ENCODE measurements at places on chromosomes 12 and 14.

GRCh38 chr12:96237465-96238077 is 43.4 kb downstream of the ELK3 start:
- DNase-seq, result no peak

- DNase-seq, result no peak
Observed at GRCh38 chr12:59626382-59626781, 30.6 kb downstream of the SLC16A7 start.

DNA sequence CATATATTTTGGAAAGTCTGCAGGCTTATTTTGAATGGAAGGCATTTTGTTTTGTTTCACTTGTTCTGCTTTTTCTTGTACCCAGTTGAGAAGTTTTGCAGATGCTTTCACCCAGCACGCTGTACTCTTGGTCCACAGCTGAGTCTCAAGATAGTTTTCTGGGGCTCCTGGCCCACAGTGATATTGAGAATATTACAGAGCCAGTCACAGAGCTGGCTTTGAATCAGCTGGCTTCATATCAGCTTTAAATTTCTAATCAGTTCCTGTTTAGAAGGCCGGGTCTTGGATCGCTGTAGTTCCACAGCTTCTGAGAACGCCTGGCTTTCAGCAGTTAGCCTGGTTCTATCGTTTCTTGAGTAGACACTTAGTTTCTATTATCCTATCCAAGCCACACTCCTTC is 32.5 kb upstream of the PARP11 start:
- DNase-seq, result no peak

DNA sequence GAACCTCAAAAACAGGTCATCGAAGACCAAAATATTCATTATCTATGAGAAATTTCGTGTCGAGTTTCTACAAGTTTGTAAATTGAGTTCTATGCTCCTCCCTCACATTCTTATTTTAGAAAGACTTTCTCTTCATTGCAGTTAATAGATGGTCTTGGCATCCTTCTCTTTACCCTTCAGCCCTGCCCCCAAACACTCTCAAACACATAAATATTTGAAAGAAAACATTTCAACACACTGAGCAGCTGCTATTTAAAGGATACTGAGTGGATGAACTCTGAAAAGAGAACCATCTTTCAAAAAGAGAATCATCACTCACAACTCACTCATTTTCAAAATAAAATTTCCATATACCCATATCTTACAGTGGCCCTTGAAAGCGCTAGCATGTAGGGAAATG is 67.1 kb downstream of the NUAK1 start:
- no peak for DNase-seq

GRCh38 chr14:74979442-74980397 is 23.0 kb upstream of the EIF2B2 start:
- DNase-seq, result no peak

DNA sequence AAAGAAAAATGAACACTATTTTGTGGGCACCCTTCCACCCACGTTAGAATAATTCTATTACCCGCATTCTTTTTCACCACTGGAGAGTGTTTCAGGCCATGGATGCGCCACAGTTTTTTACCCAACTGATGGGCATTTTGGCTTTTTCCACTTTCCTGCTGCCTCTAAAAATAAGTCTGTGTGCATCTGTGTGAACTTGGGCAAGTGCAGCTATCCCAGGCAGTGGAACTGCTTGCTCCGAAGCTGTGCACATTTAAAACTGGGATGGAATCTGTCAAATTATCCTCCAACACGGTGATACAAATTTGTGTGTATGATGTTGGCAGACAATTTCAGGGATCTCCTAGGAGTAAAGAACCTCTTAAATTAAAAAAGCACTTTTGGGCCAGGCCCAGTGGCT is 31.5 kb downstream of the PHETA1 start:
- no peak for DNase-seq

- DNase-seq, result no peak
Observed at GRCh38 chr12:5432011-5432400, at the start of gene NTF3. NTF3 (plus strand) TSS chr12:5432108; CDS start chr12:5432325, 217 bp downstream.

- DNase-seq, result no peak
Observed at GRCh38 chr12:26741584-26742227, 91.3 kb downstream of the ITPR2 start.

GRCh38 chr14:104881369-104881979 is 16.4 kb downstream of the CEP170B start:
- DNase-seq, result no peak

DNA sequence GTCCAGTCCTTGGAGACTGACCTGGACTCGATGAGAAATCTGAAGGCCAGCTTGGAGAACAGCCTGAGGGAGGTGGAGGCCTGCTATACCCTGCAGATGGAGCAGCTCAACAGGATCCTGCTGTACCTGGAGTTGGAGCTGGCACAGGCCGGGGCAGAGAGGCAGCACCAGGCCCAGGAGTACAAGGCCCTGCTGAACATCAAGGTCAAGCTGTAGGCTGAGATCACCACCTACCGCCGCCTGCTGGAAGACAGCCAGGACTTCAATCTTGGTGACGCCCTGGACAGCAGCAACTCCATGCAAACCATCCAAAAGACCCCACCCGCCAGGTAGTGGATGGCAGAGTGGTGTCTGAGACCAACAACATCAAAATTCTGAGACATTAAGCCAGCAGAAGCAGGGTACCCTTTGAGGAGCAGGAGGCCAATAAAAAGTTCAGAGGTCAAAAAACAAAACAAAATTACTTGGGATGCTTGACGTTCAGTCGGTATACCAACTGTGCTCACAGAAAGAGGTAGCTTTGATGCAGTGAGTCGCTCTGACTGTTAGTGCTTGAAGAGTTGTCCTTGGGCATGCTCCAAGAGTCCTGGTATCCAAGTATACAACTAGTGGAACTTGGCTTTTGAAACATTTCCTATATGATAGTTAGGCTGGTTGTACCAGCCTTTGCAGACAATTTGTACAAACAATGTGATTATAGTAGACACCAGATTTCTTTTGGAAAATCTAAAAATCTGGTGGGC is 4.8 kb downstream of the MED6 start:
- no peak for DNase-seq

DNA sequence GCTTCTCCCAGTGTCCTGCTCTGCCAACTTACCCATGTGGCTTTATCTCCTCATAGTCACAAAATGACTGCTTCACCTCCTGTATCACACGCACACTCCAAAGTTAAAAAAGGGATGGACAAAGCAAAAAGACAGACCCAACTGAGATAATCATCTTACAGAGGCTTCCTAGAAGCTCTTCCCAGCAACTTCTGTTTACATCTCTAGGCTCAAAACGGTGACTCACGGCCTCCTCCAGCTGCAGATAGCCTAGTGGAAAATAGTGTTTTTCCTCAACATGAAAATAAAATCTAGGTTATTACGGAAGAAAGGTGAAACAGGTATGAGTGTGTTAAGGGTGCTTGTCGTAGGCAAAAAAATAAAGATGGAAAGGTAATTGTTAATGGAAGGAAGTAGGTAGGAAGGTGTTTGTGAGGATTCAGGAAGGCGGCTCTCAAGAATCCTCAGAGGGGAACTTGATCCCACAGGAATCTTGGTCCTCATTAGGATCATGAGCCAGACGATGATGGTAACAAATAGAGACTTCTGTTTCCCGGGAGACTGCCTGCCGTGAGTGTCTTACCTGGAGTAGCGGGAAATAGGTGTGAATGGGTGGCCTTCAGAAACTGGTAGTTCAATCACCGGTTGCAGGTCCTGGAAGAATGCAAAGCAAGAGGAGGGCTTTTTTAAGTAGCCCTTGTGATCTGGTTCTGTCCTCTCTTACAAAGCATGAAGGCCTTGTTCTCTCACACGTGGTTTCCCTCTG is 487.5 kb upstream of the TMEM132C start:
- DNase-seq, result no peak

DNA sequence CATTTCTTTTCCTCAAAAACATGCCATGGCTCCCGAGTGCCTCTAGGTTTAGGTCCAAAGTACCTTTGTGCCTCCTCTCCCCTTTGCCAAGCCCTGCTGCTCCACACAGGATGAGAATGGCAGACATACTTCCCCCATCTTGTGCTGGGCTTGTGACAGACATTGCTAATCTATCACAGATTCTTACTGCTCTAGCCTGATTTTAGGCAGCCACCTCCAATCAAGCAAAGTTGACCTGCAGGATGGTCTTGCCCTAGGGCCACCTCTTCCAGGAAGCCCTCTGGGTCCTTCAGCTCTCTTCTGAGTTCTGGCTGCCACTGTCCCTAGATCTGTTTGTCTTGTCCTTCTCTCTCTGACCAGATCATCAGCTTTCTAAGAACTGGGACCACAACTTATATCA is 20.5 kb downstream of the FOXN4 start:
- DNase-seq, result no peak

- no peak for DNase-seq
Observed at GRCh38 chr12:95131589-95132340, 58.3 kb upstream of the NR2C1 start.

GRCh38 chr12:52949413-52950331 is 754 bp downstream of the KRT18 start:
- no peak for DNase-seq

DNA sequence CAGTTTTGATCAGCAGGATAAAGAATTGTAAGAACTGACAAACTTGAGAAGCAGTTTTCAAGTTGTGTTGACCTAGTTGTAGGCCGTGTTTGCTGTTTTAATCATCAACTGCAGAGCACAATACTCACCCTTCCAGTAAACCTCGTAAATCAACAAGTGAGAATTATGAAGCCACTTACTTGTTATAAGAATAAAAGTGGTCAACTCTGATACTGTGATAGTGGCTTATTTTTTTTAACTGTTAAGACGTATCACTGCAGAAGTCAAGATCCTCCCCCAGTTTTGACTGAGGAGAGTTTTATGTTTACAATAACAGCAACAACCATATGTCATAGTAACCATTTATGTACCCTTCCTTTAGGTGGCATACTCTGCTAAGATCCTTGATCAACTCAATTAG is 100.8 kb upstream of the DACT1 start:
- DNase-seq, result no peak

DNA sequence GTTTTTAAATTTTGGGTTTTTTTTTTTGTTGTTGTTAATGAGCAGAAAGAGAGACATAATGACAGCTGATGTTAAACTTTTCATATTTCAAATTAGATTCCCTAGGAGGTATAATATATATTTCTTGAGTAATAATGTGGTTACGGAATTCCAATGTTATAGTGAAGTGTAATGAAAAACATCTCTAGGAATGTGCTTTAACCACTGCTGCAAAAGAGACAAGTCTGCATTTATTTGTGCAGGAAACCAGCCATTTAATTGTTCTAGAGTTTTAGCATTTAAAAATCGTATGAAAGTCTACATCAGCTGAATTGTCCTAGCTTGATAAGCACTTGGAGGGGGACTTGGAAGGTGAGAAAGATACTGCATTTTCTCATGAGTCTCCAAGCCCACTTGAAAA is 14.3 kb downstream of the SERPINA10 start:
- no peak for DNase-seq

- DNase-seq, result no peak
Observed at GRCh38 chr12:76706101-76706500, 57.8 kb upstream of the ZDHHC17 start.

DNA sequence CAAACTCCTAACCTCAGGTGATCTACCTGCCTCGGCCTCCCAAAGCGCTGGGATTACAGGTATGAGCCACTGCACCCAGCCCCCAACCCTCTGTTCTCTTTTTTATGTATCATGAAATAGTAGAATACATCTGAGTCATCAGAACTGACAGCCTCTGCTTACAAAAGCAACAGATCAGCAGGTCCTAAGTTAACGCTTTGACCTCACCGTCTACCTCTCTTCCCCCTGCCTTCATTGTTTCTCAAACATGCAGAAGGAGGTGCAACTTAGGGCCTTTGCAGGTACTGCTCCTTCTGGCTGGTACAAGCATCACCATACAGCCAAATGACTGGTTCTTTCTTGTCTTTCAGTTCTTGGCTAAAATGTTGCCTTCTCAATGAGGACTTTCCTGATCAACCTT is 249.2 kb downstream of the PAWR start:
- DNase-seq, result no peak

- DNase-seq, result peak; percentile 47
Observed at GRCh38 chr12:71392521-71393145, 47.0 kb upstream of the LGR5 start.

GRCh38 chr12:111226680-111227079 is 142.2 kb downstream of the PHETA1 start:
- no peak for DNase-seq

- peak; percentile 89 for DNase-seq
Observed at GRCh38 chr12:54214553-54215406, 26.0 kb upstream of the SMUG1 start.

DNA sequence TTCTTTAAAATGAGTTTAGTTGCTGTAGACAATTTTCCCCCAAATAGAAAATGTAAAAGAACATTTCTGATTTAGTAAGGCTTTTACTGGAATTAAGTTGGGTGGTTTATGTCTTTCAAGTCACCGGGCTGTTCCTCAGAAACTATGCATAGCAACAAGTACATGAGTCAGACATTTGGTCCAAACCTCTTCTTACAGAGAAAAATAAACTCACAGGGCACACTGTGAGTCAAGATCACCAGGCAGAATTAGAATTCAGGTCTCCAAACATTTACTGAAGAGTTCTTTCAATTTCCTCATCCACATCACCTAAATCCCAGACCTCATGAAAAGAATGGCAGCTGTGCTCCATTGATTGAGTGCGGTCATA is 476.1 kb upstream of the SOX5 start:
- no peak for DNase-seq

GRCh38 chr12:103879048-103879692 is 38.1 kb upstream of the NT5DC3 start:
- DNase-seq, result no peak

Measured in iPS DF 6.9 (cell line).